ENCODE measurements at places on chromosomes 11 and 22.
A peak's percentile ranks its signal among the peaks of the same experiment; 100 is the strongest.

GRCh38 chr11:76592961-76593360 is 77.6 kb downstream of the LRRC32 start:
- no peak for DNase-seq

GRCh38 chr11:123439616-123440015 is 9.5 kb downstream of the GRAMD1B start:
- DNase-seq = no peak

DNA sequence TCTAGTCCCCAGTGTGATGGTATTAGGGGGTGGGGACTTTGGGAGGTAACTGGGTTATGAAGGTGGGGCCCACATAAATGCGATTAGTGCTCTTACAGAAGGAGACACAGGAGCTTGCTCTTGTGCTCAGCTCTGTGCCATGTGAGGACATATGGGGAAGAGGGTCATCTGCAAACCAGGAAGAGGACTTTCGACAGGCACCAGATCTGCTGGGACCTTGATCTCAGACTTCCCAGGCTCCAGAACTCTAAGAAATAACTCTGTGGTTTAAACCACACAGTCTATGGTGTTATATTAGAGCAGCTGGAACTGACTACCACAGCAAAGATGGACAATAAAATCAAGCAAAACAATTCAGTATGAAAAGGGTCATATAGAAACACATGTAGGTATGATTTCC is 26.7 kb downstream of the NNMT start:
- DNase-seq = no peak

DNA sequence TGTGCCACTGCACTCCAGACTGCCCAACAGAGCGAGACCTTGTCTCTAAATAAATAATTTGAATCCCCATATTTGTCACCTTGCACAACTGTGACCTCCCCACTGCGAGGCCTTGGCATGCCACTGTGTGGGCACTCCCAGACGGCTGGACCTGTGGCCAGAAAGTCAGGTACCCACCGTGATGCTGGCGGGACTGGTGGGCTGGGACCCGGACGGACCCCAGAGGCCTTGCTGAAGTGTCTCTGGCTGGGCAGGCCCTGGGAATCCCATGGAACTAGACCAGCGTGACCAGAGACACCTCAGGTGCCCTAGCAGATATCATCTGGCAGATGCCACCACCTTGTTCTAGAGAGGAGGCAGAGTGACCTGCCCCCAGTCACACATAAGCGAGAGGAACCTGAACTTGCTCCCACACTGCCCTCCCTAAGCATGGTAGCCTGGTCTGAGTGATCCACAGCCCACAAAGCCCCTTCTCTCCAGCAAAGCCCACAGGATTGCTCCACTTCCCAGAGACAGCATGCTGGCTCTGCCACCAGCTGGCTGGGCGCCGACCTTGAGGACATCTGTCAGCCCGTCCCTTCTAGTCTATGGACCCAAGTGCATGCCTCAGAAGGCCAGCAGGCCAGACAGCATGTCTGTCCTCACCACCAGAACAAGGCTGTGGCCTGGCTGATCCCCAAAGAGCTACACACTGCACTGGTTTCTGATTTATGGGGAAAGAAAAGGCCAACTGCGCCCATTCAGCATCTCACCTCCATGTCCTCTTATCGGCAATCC is 9.5 kb downstream of the MACROD1 start:
- no peak for DNase-seq

- DNase-seq = no peak
Measured at GRCh38 chr11:59918987-59919589, 19.1 kb upstream of the OOSP1 start.

DNA sequence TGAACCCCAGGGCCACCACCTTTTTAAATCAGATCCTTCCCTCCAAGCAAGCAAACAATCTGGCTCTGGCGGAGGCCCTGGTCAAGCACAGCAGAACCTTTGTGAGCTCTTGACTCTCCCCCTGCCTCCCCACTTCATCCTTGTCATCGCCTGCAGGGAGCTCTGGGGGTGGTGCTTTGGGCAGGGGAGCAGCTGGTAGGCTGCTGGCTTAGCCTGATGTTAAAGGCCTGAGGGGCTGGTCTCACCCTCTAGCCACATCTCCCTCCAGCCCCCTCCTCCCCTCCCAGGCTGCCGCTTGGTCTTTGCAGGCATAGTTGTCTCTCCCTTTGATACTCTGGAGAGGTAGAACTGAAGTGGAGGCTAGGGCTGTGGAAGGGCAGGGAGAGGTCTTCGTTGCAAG is 50.9 kb downstream of the THAP12 start:
- no peak for DNase-seq

DNA sequence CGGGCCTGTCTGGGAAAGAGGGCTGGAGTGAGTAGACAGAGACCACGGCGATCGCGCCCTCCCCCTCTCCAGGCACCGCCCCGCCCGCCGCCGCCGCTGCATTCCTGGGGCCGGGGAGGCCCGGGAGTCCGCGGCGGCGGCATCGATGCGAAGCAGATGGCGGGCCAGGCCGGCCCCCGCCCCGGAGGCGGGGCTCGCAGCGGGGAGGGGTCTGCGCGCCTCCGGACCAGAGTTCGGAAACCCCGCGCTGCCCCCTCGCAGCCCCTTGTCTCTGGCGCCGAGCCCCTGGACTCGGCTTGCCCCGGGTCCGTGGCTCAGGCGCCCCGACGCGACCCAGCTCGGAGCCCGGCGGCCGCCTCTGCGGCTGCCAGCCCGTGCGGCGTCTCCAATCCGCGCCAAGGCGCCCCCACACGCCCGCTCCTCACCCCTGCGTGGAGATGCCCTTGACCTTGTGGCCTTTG is 1.3 kb downstream of the SCARF2 start:
- no peak for DNase-seq

GRCh38 chr11:122422682-122423081 is 232.8 kb upstream of the UBASH3B start:
- no peak for DNase-seq

DNA sequence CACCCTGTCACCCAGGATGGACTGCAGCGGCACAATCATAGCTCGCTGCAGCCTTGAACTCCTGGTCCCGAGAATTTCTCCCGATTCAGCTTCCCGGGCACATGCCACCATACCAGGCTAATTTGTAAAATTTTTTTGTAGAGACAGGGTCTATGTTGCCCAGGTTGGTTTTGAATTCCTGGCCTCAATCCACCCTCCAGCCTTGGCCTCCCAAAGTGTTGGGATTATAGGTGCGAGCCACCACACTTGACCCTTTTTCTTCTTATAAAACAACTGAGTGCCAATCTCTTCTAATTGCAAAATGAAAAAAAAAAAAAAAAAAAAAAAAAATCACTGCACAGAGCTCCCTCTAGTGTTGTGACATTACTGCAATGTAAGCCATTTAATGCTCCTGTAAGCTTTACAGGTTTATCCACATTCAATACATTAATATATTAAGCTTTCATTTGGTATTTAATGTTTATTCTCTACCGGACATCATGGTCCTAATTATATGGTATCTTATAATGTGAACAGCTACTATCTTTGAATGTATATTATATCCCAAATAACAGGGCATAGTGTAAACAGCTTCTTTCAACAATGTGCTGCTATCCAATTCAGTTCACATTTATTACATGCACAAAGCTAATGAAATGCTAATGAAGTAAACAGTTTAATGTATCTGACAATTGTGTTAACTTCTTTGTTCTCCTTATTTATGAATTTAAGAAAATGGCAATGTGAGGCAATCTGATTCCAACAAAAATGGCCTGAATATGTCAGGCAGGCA is 44.6 kb downstream of the COPB1 start:
- DNase-seq = no peak

GRCh38 chr11:1647901-1648652 is 18.5 kb downstream of the KRTAP5-5 start:
- no peak for DNase-seq

GRCh38 chr11:30436801-30437200 is 113.9 kb downstream of the ARL14EP start:
- DNase-seq = no peak

DNA sequence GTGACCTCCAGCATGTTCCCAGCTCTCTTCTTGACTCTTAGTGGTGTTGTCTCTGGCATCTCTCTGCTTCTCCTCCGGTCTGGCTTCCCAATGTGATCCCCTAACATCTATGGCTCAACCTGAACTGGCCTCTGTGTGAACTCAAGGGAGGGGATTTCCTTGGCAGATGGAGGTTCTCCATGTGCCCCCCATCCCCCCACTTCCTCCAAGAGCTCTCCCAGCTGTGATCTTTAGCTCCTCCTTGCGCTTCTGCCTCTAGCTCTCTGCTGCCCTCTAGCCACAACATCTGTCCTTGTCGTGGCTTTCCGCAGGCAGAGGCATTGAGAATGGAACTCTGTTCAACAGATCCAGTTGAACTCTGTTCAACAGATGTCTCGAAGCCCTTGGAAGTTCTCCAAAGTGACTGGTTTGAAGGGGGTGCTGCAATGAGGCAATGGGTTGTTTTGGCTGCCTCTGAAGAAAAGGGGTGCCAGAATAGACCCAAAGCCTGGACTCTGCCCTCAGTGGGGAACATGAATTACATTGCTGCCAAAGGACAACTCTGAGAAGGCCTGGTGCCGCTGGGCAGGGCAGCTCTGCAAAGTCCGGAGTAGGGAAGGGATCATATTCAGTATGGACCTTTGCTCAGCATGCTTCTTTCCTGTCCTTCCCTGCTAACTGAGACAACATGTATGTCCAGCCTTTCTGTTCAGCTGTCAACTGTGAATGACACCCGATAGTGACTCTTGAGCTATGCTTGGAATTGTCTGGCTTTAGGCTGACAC is 61.9 kb downstream of the ADM start:
- peak; percentile 28 for DNase-seq

- DNase-seq = no peak
Measured at GRCh38 chr11:77710358-77710757, 72.8 kb upstream of the CLNS1A start.

DNA sequence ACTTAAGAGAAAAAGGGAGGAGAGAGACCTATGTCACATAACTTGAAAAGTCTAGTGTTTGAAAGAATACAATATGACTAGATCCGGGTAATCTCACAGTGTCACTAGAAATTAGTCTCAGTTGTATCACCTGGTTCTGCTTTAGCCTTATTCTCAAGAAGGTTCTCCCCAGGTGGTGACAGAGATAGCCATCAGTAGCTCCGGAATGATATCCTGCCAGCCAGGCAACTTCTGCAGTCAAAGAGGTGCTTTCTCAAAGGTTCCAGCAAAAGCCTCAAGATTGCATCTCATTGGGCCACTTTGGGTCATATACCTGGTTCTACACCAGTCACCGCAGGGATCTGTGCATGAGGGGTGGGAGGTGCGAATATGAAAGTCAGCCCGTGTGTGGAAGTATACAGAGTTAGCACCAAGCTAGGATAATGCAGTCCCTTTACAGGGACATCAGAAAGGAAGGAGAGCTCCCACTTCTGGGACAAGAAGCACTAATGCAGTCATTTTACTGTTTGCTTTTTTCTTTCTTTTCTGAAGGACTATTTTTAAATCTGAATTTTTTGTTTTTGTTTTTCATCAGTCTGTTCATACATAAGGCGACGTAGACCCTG is 61.1 kb downstream of the CYB5R2 start:
- no peak for DNase-seq

DNA sequence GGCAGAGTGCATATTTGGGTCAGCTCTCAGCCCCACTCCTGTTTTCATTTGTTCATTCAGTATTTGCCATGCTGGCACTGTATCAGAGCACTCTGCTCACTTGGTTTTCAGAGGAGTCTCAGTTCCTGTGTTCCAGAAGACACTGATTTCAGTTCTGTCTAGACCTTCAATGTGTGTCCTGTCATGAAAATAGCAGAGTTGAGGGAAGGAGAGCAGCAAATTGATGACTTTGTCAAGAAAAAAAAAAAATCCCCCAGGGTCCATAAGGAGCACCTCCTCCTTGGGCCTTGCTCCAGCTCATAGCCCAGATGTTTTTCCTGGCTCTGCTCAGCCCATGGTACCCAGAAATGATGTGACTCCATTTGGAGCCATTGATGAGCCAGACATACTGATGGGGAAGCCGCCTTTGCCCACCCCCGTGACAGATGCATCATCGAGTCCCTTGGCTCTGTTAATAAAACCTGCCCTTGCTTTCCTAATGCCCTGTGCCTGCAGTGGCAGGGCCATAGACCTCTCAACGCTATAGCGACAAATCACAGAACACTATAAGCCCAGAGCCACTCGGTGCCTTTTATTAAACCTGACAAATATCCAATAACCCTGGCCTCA is 107.0 kb downstream of the PKNOX2 start:
- DNase-seq = no peak

DNA sequence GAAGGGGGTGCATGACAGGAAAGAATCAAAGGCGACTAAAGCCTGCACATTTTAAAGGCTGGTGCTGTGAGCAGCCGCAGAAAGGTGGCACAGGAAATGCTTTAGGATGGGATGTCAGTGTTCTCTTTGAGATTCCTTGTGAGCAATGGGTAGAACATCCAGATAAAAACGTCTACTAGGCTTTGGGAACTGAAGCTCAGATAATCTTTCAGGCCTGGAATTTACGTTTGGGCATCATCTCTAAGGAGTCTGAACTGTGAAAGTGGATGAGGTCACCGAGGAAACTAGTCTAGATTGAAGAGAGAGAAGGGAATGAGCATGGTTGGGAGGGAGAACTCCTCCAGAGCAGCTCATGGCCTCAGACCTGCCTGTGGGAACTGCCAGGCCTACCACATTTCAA is 65.7 kb downstream of the FLI1 start:
- no peak for DNase-seq

GRCh38 chr22:25802018-25802417 is 60.0 kb downstream of the MYO18B start:
- DNase-seq = no peak

GRCh38 chr11:28439403-28439802 is 331.2 kb downstream of the METTL15 start:
- no peak for DNase-seq

GRCh38 chr11:106990331-106990730 is 27.9 kb downstream of the GUCY1A2 start:
- DNase-seq = no peak

DNA sequence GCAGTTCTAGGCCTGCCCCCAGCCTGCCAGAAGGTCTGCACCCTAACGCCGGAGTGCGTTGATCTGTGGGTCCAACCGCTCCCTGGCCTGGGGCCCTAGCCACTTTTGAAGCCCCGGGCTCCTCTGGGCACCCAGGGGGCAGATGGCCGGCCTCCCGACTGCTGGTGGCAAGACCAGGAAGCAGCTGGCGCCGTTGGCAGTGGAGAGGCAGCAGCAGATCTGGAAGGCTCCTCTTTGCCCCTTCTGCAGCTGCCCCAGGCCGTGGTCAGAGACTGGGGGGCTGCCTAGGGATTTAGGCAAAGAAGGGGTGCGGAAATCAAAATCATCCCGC is 445 bp upstream of the VWCE start:
- DNase-seq = no peak

GRCh38 chr22:20786536-20786979 is 12.6 kb downstream of the SERPIND1 start:
- DNase-seq = no peak

DNA sequence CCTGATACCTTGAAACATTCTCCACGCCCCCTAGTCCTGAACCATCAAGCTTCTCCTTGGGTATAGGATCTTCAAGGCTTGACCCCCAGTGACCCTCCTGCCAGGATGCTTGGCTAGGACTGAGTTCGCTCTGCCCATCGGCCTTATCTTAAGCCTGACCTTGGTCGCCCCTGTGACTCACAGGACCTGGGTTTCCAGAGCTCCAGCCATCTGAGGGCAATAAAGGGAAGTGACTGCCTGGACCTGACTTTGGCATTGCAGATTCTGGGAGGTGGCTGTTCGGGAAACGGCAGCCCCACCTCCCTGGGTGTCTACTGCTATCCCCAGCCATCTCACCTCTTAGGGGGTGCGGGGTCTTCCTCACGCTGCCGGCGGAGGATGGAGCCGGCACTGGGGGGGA is 15.4 kb downstream of the CARD10 start:
- no peak for DNase-seq

Measured in activated CD8-positive, alpha-beta memory T cell treated with anti-CD3 and anti-CD28 coated beads for 4 hours (primary cell).